IMR-90 (cell line): ENCODE measurements at places on chromosomes 7 and 10. TPM values are rescaled to one million over a fixed set of nuclear protein-coding genes. Genes with fewer than 3 reads are reported as not detected.

The ELOVL3 gene
- 0.09 and 0.14 TPM in 2 replicates for polyA plus RNA-seq

- DNase-seq: peak; percentile 72
These were observed 84.6 kb upstream of the NAMPT start for GRCh38 chr7:106369352-106369751.

The GARIN1A gene
- 1.4 and 1.6 TPM in 2 replicates for polyA plus RNA-seq

The PTN gene
- 186 and 187 TPM in 2 replicates for polyA plus RNA-seq

DNA sequence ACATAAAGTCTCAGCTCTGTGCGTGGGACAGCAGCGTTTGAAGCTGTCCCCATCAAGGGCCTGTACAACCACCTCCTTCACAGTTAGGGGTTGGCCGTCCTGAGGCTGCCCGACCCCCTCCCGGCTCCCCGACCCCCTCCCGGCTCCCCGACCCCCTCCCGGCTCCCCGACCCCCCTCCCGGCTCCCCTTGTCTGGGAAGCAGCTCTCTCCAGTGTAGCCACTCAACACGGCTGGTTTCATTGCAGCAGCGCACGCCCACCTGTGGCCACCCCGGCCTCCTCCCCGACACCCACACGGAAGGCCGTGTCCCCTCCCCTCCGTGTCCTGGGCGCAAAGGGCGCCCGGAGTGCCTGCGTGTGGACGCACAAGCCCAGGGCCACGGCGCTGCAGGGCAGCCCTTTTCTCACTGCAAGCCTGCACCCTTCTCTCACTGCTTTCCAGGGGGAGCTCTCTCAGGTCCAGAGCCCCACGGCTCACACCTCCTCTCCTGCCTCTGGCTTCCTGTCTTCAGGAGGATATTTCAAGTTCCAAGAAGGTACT lies 20.9 kb upstream of the FAM20C start:
- DNase-seq: no peak

The KCNMA1 gene
- 29.6 and 31.7 TPM in 2 replicates for polyA plus RNA-seq

DNA sequence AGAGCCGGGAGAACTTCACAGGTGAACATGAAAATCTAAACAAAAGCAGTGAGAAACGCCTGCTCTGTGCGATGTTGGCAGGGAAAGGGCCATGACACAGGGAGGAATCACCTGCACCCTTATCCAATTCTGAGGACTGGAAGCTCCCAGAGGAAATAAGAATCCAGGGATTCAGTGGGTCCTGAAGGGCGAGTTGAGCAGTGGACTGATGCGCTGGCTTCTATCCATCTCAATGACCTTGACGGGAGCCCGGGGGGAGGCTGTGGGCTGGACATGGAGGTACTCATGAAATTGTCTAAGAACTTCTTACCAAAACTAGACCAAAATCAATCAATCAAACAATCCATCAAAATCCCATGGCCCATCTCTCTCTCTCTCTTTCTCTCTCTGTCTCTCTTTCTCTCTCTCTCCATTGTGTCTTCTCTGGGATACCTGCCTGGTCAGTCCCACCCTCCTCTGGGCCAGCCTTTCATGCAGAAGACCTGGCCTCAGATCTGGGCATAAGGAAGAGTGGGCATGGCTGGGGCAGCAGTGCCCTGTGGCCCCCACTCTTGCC lies 7.2 kb downstream of the CPXM2 start:
- DNase-seq: no peak

- peak; percentile 31 for DNase-seq
These were observed 33.3 kb downstream of the EPHB4 start for GRCh38 chr7:100793806-100794660.

The UCN3 gene
- polyA plus RNA-seq: not detected in 2 replicates

DNA sequence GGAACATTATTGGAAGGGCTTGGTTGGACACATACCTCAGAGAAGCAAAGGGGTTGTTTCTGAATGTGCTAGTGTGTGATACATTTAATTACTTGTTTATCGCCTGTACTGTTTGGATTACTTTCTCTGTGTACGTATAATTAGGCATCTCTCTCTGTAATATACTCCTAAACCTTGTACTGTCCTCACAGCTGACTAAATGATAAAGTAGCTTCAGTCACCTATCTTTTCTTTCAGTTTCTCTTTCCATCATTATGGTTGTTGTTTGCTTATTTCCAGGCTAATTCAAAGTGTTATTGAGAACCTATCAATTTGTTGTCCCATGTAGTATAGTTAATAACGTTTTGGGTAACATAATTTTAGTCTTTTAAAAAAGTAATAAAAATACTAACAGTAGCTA lies 34.0 kb downstream of the MXI1 start:
- DNase-seq: no peak

The TRAPPC14 gene
- 14.1 and 15.9 TPM in 2 replicates for polyA plus RNA-seq

DNA sequence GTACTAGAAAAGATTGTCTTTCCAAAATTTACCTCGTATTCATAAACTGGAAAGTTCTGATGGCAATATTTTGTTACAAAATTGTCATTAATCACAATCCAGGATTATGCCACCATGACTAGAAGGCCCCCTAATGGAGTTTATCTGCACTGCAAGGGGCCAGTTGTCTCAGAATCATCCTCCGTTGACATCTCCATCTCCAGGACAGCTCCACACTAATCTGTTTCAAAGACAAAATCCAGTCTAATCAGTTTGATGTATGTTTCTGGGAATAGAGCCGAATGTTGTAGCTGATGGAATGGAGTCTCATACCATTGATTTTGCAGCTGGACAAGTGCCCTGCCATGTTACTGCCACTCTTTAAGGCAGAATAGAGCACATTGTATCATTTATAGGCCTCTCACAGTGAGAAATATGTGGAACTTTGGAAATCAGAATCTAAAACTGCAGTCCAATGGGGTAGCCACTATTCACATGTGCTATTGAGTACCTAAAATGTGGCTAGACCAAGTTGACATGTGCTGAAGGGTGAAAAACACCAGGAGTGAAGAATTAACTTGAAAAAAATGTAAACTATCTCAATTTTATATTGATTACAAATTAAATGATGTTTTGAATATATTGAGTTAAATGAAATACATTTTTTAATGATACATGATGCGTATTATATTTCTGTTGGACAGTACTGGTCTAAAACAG lies 38.3 kb upstream of the TOMM7 start:
- no peak for DNase-seq

The EVX1 gene
- not detected in 2 replicates for polyA plus RNA-seq

DNA sequence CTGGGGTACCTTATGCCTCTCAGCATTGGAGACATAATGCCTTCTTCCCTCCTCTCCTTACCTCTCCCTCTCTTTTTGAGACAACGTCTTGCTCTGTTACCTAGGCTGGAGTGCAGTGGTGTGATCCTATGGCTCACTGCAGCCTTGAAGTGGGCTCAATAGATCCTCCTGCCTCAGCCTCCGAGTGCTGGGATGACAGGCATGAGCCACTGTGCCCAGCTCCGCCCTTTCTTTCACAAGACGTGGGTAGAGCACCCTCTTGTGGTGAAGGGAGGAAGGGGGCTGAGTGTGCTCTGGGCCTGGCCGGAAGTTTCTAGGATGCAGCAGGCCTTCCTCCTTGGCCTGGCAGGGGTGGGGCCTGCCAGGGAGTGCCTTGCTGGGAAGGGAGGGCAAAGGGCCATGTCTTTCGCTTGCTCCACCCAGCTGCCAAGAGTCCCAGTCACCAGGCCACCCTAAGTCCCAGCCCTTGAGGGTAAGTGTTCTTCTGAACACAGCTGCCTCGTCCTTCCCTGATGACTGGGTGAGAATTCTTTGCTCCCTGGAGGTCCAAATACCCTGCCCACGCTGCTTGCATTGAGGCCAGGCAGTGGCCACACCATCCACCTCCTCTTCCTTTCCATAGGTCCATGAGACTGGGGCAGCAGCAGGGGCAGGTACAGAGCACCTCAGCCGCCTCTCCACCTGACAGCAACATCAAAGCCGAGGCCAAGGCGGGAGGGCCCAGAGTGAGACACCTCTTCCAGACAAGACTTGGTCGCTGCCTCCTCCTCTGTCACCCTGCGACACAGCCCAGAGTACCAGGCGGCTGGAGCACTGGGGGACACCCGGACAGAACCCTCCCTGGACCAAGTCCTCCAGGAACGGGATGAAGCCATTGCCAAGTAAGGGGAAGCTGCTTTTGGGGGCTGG lies 3.7 kb downstream of the ABHD11 start:
- DNase-seq: peak; percentile 72

The SNX13 gene
- polyA plus RNA-seq: 6.7 and 9.0 TPM in 2 replicates

- no peak for DNase-seq
These were observed 50.8 kb downstream of the SUFU start for GRCh38 chr10:102554531-102554930.

DNA sequence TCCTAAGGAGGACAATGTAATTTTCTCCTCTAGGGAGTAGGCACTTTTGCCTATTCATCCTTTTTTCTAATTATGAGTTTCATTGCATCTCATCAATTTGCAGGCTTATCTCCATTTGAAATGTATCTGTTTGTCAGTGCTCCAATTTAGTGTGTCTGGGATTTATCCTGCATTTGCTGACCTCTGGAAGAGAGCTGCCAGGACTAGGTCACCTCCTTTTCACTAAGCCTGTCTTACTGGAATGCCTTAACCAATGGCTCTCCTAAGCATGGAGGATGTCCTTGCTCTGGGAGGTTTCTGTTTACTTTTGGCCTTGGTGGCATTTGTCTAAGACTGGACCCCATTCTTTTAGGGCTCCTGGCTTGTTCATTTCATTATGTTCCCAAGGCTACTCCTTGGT lies 261.5 kb downstream of the NEBL start:
- no peak for DNase-seq

- DNase-seq: no peak
These were observed 71.6 kb upstream of the CTBP2 start for GRCh38 chr10:125231813-125232475.

GRCh38 chr7:157540020-157540419 lies 203.2 kb downstream of the DNAJB6 start:
- DNase-seq: no peak

The ZC3HAV1 gene
- 9.6 and 9.9 TPM in 2 replicates for polyA plus RNA-seq

DNA sequence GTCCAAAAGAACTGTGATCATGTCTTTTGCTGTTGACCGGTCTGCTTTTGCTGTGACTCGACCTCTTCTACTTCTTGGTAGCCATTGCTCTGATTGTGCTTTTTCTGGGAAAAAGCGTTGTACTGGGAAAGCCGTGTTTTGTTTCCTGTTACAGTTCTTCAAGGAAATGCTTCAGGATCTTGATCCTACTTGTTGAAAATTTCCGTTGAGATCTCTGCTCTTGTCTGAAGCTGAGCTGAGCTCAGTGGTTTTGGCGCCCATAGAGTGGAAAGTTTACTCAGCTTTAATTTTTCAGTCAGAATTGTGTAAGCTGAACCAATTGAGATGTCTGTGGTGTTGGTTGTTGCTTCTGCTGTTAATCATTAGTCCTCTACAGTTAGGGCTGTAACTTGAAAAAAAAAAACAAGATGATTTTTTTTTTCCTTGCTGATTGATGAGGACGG lies 302.2 kb downstream of the CCDC3 start:
- no peak for DNase-seq

GRCh38 chr7:135670179-135670578 lies 7.9 kb downstream of the STMP1 start:
- DNase-seq: peak; percentile 86

The GPR15LG gene
- not detected in 2 replicates for polyA plus RNA-seq

DNA sequence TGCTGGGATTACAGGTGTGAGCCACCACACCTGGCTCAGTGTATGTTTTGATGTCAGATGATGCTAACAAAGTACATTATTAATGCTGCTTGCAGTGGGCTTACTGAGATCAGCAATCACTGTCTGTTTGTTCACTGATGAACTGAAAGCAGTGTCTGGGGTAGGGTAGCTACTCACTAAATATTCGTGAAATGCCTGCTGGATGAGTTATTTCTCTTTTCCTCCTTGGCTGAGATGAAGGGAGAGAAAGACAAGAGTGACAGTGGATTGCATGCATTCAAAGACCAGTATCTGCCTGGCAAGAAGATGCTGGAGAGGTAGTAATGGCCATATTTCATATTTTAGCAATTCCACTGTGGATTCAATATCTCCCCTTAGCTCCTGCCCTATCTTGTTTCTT lies 32.3 kb downstream of the FAM107B start:
- DNase-seq: no peak

GRCh38 chr10:70699659-70700174 lies 27.4 kb downstream of the ADAMTS14 start:
- no peak for DNase-seq

The WDR86 gene
- polyA plus RNA-seq: not detected in 2 replicates

GRCh38 chr10:103967448-103968071 lies 620 bp downstream of the SLK start:
- no peak for DNase-seq

GRCh38 chr7:26853788-26854393 lies 10.5 kb downstream of the SKAP2 start:
- DNase-seq: peak; percentile 75

DNA sequence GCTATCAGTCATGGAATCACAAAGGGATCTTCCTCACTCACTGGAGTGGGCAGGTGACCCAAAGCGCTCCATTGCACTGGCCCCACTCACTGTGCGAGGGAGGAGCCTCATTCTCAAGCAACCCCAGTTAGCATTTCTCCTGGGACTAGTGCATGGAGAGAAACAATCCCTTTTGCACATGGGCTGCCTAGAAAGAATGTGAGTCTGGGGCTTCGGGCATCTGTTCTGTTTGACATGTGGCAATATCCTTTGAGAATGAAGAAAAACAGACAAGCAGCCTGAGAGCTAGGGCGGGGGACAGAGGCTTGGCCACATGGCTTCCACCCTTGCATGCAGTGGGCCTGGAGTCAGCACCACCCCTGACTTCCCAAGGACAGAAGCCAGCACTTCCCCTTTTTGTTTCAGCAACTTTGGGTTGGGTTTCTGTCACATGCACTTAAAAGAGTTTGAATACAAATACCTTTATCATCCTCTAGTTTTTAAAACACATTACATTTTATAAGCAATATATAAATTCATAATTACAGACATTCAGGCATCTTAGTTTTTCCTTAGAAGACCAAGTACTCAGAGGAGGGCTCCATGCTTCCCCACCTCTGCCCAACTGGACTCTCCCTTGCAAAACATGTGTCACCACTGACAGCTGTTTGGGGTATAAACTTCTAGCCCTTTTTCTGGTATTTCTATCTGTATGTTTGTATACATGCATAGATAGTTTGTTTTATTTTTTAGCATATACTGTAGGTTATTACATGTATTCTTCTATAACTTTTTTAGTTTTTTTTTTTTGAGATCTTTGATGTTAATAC lies 73.8 kb downstream of the RBM20 start:
- DNase-seq: no peak

GRCh38 chr7:127705461-127705959 lies 53.5 kb downstream of the SND1 start:
- DNase-seq: peak; percentile 21

DNA sequence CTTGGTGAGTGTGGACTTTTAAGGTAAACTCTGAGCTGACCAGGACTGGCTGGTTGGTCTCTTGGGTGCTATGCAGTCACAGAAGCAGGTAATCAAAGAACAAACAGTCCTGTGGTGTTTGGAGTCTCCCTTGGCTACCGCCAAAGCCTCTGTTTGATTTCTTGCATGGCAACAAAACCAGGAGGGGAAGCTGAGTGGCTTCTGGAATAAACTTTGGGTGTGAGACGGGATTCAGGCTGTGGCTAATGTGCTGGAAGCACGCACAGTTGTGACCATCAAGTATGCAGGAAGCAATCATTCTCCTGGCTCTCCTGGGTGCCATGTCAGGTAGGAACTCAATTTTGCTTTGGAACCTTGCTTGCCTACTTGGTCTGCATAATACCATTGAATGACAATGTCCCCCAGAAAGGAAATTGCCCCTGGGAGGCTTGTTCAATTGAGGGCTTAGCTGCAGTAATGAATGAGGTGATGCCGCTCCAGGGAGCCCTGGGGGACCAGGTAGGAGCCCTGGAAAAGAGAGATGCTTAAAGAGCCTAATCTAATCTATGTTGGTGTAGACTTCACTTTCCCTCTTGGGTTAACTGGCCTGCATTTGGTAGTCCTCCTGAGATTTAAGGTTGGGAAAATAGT lies at the start of gene CDHR3:
Gene CDHR3 (plus strand): TSS at position 227 of the 630 bp plus-strand sequence. CDS start 55 bp downstream, at position 282.
- DNase-seq: no peak

- peak; percentile 79 for DNase-seq
These were observed 83.5 kb downstream of the GNAT3 start for GRCh38 chr7:80428161-80429054.

GRCh38 chr7:27523321-27523720 lies 139.4 kb downstream of the HIBADH start:
- DNase-seq: no peak

The CALD1 gene
- polyA plus RNA-seq: 375 and 382 TPM in 2 replicates
